Vagina (tissue), 2 donors: ENCODE measurements at places on chromosomes 4 and X.
A peak's percentile ranks its signal among the peaks of the same experiment; 100 is the strongest.

- no peaks in the 10 kb centered on the region for H3K4me1 ChIP-seq
- H3K27ac ChIP-seq = no peak overlapping the region
These were observed 231.1 kb downstream of the SLC39A8 start for GRCh38 chr4:102114118-102114630.

GRCh38 chr4:183763990-183764754 is 105.1 kb downstream of the TRAPPC11 start:
- H3K4me3 ChIP-seq = no peak overlapping the region
- H3K36me3 ChIP-seq = no peaks in the 10 kb centered on the region
- no peaks in the 10 kb centered on the region for H3K27me3 ChIP-seq
- H3K27ac ChIP-seq = peak overlapping the region; percentile 60

DNA sequence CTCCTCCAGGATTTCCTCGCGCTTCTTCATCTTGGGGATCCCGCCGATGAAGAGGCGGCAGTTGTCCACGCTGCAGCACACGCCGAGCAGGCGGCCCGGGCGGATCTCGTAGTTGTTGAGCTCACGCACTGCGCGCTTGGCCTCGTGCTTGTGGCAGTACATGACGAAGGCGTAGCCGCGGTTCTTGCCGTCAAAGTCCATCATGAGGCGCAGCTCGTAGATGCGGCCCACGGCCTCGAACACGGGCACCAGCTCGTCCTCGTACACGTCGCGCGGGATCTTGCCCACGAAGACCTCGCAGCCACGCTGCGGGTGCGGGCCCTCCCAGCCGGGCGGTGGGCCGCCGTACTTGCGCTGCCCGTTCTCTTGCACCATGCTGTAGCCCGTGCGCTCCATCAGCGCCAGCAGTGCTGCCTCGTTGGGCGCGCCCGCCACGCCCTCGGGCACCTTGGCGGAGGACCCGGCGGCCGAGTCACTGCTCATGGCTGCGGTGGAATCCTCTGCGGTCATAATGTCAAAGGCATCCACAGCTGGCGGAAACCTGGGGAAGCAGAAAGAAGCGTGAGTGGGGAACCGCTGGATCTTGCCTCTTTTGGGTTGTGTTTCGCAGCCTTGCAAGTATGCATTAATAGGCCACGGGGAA is 103.4 kb downstream of the CHRNA9 start:
- no peak overlapping the region for H3K27ac ChIP-seq
- no peaks in the 10 kb centered on the region for H3K4me1 ChIP-seq

DNA sequence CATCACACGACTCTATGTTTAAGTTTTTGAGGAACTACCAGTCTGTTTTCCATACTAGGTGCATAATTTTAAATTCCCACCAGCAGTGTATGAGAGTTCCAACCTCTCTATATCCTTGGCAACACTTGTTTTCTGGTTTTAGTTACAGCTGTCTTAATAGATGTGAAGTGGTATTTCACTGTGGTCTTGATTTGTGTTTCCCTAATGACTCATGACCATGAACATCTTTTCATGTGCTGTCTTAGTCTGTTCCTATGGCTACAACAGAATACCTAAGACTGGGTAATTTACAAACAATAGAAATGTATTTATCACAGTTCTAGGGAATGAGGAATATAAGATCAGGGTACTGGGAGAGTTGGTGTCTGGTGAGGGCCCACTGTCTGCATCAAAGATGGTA is 51.5 kb upstream of the GPR78 start:
- H3K4me3 ChIP-seq = no peak overlapping the region
- H3K27me3 ChIP-seq = no peaks in the 10 kb centered on the region
- no peak overlapping the region for H3K27ac ChIP-seq
- no peak for DNase-seq

GRCh38 chr4:3858046-3858730 is 92.0 kb downstream of the ADRA2C start:
- no peak overlapping the region for H3K4me3 ChIP-seq
- H3K27ac ChIP-seq = no peak overlapping the region
- H3K4me1 ChIP-seq = no peaks in the 10 kb centered on the region
